ENCODE measurements at places on chromosomes 2 and 18. TPM values are rescaled to one million over a fixed set of nuclear protein-coding genes. Genes with fewer than 3 reads are reported as not detected.

- DNase-seq, result no peak
- H3K27me3 ChIP-seq, result no peaks in the 10 kb centered on the region
- H3K27ac ChIP-seq, result no peak overlapping the region
- H3K4me1 ChIP-seq, result no peaks in the 10 kb centered on the region
Observed at GRCh38 chr18:47928466-47928865, 2.0 kb downstream of the SMAD2 start.

DNA sequence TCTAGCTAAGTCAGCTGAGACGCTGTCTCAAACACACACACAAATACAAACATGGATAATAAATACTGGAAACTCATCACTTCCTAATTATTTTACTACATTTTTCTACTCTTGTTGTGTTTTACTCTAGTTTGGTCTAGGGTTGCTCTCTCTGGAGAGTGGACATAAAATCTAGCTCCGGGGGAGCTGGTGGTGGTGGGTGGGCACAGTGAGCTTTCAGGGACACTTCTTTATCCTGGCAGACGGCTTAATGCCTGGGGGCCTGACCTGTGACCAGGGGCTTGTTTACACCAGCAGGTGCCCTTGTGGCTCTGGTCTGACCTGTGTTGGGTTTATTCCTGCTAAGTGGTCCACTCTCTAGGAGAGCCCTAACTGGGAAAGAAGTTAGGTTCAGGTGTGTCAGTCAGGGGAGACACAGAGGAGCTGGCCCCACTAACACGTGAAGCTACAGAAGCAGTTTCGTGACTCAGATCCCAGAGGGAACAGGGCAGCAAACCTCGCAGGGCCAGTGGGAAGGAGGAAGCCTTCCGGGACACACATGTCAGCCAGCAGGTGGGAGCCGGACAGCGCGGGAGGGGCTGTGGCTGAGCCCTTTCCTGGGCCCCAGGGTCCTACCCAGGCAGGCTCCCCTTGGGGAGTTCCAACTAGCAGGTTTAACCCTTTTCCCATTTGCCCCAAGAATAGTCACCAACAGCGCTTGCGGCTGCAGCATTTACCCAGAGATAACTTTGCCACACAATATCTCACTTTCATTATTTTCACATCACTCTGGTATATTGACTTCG lies 22.5 kb upstream of the BOK start:
- no peaks in the 10 kb centered on the region for H3K4me1 ChIP-seq
- no peak overlapping the region for H3K27ac ChIP-seq
- no peaks in the 10 kb centered on the region for H3K27me3 ChIP-seq
- no peak for DNase-seq

DNA sequence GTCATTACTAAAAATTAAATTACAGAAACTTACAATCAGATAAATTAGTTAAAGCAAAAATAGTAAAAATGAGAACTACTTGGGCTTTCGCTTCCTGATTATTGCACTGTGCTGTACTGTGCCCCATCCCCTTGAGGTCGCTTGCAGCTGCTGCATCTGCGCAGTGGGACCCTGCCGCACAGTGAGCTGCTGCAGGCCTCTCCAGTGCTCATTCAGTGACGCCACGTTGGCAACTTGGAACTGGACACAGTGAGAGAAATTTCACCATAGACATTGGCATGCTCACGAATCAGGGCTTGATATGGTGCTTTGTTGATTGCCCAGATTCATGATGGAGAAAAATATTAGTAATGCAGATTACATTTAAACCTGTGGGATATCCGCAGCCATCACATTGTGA lies 290.8 kb upstream of the MYT1L start:
- H3K27me3 ChIP-seq, result no peaks in the 10 kb centered on the region
- no peak overlapping the region for H3K27ac ChIP-seq
- DNase-seq, result no peak
- no peaks in the 10 kb centered on the region for H3K36me3 ChIP-seq

- peak overlapping the region; percentile 27 for H3K4me3 ChIP-seq
- H3K27ac ChIP-seq, result no peak overlapping the region
- H3K27me3 ChIP-seq, result peaks cover 28% of the 10 kb centered on the region
- DNase-seq, result peak; percentile 47
- H3K4me1 ChIP-seq, result peaks cover 17% of the 10 kb centered on the region
- H3K36me3 ChIP-seq, result no peaks in the 10 kb centered on the region
Observed at GRCh38 chr2:172095146-172095904, 7.4 kb downstream of the DLX2 start.

- no peak for DNase-seq
- H3K4me1 ChIP-seq, result peaks cover 15% of the 10 kb centered on the region
- H3K36me3 ChIP-seq, result no peaks in the 10 kb centered on the region
Observed at GRCh38 chr2:216858312-216858711, 1.6 kb downstream of the TNP1 start.

DNA sequence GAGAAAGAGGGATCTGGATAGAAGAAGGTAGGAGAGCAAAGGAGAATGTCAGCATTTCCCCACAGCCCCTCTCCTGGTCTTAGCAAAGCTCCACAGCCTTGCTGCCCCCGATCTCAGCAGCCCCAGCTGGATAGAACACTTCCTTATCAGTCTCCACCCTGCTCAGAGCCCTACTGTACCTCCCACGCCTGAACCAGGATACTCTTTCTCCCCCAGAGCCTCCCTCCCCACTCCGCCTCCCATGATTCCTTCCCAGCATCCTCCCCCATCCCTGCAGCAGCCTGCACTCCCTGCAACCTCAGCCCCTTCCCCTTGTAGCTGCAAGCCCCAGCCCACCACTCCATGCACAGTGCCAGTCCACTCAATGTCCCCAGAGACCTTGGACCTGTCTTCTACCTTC lies 25.8 kb downstream of the PLB1 start:
- no peaks in the 10 kb centered on the region for H3K36me3 ChIP-seq
- H3K4me1 ChIP-seq, result peaks cover 2% of the 10 kb centered on the region
- H3K4me3 ChIP-seq, result no peak overlapping the region
- H3K27ac ChIP-seq, result no peak overlapping the region
- no peak for DNase-seq

- H3K36me3 ChIP-seq, result no peaks in the 10 kb centered on the region
- H3K27ac ChIP-seq, result no peak overlapping the region
- H3K4me1 ChIP-seq, result no peaks in the 10 kb centered on the region
- no peak overlapping the region for H3K4me3 ChIP-seq
- H3K27me3 ChIP-seq, result no peaks in the 10 kb centered on the region
Observed at GRCh38 chr18:35411625-35412351, 34.7 kb upstream of the ZNF396 start.

- H3K27ac ChIP-seq, result no peak overlapping the region
- no peaks in the 10 kb centered on the region for H3K27me3 ChIP-seq
- no peak overlapping the region for H3K4me3 ChIP-seq
- DNase-seq, result no peak
- H3K36me3 ChIP-seq, result no peaks in the 10 kb centered on the region
Observed at GRCh38 chr18:13614641-13615288, 111.6 kb downstream of the FAM210A start.

GRCh38 chr18:45104049-45104395 lies 423.3 kb downstream of the SETBP1 start:
- no peak overlapping the region for H3K27ac ChIP-seq
- H3K27me3 ChIP-seq, result no peaks in the 10 kb centered on the region
- H3K36me3 ChIP-seq, result no peaks in the 10 kb centered on the region
- no peaks in the 10 kb centered on the region for H3K4me1 ChIP-seq

GRCh38 chr2:233062946-233063268 lies 2.8 kb downstream of the INPP5D start:
- peaks cover 5% of the 10 kb centered on the region for H3K4me1 ChIP-seq
- no peaks in the 10 kb centered on the region for H3K36me3 ChIP-seq
- no peak overlapping the region for H3K27ac ChIP-seq

- H3K4me3 ChIP-seq, result no peak overlapping the region
- no peak for DNase-seq
- H3K36me3 ChIP-seq, result no peaks in the 10 kb centered on the region
Observed at GRCh38 chr18:34083910-34084535, 140.7 kb downstream of the NOL4 start.

- no peak for DNase-seq
- no peak overlapping the region for H3K27ac ChIP-seq
- H3K4me1 ChIP-seq, result peaks cover 50% of the 10 kb centered on the region
- no peak overlapping the region for H3K4me3 ChIP-seq
- no peaks in the 10 kb centered on the region for H3K27me3 ChIP-seq
Observed at GRCh38 chr2:1714291-1715064, 29.8 kb downstream of the PXDN start.

DNA sequence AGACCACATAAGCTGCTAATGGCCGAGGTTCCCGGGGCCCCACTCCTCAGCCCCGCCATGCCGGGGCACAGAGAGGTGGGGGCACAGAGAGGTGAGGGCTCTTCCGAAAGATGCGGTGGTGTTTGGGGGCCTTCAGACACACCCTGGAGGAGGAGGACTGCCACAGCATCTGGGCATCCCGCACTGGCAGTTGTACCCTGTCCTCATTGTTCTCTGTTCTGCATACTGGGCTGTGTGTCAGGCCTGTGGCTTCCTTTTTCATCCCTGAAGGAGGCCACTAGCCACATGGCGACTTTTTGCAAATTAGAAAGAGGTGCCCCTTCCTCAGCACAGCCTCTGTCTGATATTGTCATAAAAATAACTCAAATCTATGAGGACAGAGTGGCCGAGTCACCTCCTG lies 150.1 kb downstream of the CTIF start:
- H3K4me1 ChIP-seq, result peaks cover 3% of the 10 kb centered on the region
- DNase-seq, result no peak
- H3K27ac ChIP-seq, result no peak overlapping the region

DNA sequence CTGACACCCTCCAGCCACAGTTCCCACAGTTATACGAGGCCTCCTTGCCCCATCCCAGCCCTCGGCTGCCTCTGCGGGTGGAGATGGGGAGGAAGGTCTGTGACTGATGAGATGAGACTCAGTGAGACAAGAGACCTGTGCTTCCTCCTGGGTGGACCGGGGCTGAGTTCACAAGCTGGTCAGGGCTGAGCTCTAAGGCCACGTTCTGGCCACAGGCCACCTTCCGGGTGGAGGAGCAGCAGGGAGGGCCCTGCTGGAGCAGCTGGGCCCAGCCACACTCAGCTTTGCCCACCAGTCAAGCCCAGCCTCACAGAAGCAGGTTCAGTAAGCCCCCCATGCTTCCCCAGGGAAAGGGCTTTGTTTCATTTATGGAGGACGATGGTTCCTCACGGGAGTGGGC lies 214.7 kb downstream of the ANKRD30B start:
- no peaks in the 10 kb centered on the region for H3K36me3 ChIP-seq
- H3K27me3 ChIP-seq, result no peaks in the 10 kb centered on the region
- H3K27ac ChIP-seq, result no peak overlapping the region
- no peaks in the 10 kb centered on the region for H3K4me1 ChIP-seq
- no peak for DNase-seq

DNA sequence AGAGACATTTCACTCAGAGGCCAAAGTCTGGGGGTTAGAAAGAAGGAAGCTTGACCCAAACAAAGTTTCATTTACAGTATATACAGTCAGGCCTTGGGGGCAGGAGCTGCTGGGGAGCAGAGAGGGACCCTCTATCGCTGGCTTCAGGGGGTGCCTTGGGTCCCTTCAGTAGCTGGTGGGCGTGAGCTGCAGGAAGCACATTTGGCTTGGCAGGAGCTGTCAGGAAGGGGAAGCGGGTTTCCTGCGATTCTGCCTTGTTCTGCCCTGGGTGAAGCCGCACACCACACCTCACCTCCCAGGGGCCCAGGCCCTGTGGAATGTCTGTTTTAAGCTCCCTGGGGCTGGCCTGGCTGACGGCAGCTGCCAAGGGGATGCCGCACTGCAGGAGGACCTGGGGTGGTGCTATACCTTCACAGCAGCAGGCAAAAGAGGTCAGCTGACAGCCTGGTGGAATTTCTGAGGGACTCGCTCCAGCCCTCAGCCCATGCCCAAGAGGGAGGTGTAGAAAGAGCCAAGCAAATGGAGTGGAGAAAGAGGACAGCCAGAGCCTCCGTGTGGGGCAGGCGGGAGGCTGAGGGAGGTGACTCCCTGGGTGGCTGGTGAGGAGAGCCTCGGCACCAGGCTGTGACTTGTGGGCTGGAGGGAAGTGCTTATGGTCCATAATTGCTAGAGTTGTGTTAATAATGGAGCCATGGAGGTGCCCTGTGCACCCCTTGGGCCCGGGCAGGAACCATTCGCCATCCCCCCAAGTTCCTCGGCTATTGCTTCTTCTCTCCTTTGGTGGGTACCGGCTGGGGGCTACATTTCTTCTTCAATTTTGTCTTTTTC lies 43.9 kb downstream of the PSD4 start:
- no peak overlapping the region for H3K4me3 ChIP-seq
- no peak overlapping the region for H3K27ac ChIP-seq
- no peaks in the 10 kb centered on the region for H3K36me3 ChIP-seq
- DNase-seq, result no peak
- H3K4me1 ChIP-seq, result peaks cover 5% of the 10 kb centered on the region

- no peaks in the 10 kb centered on the region for H3K27me3 ChIP-seq
- H3K36me3 ChIP-seq, result no peaks in the 10 kb centered on the region
- DNase-seq, result no peak
- H3K27ac ChIP-seq, result no peak overlapping the region
Observed at GRCh38 chr18:24121625-24122024, 17.2 kb upstream of the CABYR start.

DNA sequence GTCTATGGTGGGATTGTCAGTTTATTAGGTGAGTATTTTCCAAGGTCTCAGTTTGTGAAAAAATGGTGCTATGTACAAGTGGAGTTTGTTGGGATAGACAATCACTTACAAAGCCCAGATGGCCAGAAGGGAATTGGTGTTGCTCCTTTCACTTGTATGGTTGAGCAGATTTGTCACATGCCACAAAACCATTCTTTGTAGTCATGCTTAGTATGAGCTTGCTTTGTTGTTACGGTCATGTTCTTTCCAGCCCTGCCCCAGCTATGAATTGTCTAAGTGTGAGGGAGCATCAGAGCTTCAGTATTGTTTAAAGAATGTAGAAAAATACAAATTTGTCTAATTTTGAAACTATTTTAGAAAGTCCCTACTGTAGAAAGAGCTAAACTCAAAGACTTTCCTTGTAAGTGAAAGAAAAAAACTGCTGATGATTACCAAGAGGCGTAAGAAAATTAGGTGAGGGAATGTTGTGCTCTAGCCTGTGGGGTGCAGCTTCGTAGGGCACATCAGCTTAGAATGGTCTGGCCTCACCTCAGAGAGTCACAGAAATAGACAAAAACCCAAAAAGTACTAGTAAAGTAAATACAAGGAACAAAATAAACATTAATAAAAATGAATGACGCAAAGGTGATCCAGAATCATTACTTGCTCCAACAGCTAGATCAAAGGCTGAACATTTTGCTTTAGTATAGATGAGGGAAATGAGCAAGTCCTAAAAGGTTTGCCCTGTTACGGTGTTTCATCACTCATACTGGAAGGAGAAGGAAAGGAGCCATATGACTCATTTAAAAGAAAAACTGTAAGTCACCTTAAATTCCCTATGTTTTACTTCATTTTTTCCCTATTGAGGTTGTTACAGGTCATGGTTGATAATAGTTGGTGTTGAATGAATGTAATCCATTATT lies 9.2 kb downstream of the TGIF1 start:
- H3K36me3 ChIP-seq, result no peaks in the 10 kb centered on the region
- no peak overlapping the region for H3K27ac ChIP-seq
- H3K4me3 ChIP-seq, result no peak overlapping the region
- no peaks in the 10 kb centered on the region for H3K27me3 ChIP-seq
- H3K4me1 ChIP-seq, result no peaks in the 10 kb centered on the region
- DNase-seq, result no peak

GRCh38 chr18:23386317-23386716 lies 66.8 kb upstream of the RIOK3 start:
- no peaks in the 10 kb centered on the region for H3K36me3 ChIP-seq
- no peak for DNase-seq
- no peaks in the 10 kb centered on the region for H3K4me1 ChIP-seq
- H3K4me3 ChIP-seq, result no peak overlapping the region

Gene CCDC68
- total RNA-seq, result 12.1 TPM

Gene TNS1
- total RNA-seq, result 143 TPM

Gene AKAIN1
- total RNA-seq, result not detected

Gene TOGARAM2
- total RNA-seq, result 21.1 TPM

Gene FAM210A
- 15.2 TPM for total RNA-seq

Gene MERTK
- 13.3 TPM for total RNA-seq

Gene SLC25A52
- total RNA-seq, result not detected

Gene TEKT4
- total RNA-seq, result not detected

Gene PDK1
- total RNA-seq, result 50.2 TPM

Gene DAPL1
- total RNA-seq, result 3.7 TPM
